ENCODE measurements at places on chromosomes 2 and 18.

DNA sequence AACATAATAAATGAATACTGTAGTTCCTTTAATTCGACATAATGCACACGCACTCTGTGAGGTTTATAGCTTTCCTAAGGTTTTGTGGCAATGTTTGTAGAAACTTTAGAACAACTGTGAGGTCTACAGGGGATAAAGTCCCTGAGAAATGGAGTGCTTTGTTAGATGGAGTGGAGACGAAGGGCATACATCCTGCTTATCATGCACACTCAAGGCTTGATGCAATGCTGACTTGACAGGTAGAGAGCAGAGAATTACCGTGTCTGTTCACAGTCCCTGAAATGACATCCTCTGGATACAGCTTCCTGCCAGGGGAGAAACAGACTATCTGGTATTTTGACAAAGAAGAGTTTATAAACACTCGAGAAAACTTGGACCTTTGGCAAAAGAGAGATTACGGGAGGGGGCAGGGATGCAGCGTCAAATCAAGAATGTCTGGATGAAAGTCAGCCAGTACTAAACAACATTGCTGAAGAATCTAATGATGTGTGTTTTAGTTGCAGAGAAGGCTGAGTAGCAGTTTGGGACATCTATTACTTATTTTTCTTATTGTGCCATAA lies 766.9 kb upstream of the ZEB2 start:
- DNase-seq: no peak

- DNase-seq: no peak
Observed at GRCh38 chr2:113978524-113979190, 88.8 kb downstream of the ACTR3 start.

- DNase-seq: no peak
Observed at GRCh38 chr2:198289811-198290210, 485.4 kb downstream of the PLCL1 start.

GRCh38 chr2:187124529-187124928 lies 275.6 kb upstream of the ZSWIM2 start:
- no peak for DNase-seq

DNA sequence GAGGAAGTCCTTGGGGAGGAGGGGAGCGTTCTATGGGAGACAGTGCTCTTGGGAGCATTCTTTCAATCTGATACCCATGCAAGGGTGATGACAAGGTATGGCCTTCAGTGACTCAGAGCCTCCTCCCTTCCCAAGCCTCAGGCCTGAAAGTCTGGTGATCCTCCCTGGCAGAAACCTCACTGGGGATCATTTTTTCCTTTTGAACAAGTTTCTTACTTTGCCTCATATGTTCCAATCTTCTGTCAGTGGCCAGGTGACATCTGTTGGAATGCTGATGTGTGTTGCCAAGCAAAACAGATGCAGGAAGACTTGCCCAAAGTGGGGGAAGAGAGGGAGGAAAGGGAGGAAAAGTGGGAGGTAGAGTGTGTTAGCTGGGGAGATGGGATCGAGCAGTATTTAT lies 224.8 kb downstream of the NEDD4L start:
- no peak for DNase-seq

DNA sequence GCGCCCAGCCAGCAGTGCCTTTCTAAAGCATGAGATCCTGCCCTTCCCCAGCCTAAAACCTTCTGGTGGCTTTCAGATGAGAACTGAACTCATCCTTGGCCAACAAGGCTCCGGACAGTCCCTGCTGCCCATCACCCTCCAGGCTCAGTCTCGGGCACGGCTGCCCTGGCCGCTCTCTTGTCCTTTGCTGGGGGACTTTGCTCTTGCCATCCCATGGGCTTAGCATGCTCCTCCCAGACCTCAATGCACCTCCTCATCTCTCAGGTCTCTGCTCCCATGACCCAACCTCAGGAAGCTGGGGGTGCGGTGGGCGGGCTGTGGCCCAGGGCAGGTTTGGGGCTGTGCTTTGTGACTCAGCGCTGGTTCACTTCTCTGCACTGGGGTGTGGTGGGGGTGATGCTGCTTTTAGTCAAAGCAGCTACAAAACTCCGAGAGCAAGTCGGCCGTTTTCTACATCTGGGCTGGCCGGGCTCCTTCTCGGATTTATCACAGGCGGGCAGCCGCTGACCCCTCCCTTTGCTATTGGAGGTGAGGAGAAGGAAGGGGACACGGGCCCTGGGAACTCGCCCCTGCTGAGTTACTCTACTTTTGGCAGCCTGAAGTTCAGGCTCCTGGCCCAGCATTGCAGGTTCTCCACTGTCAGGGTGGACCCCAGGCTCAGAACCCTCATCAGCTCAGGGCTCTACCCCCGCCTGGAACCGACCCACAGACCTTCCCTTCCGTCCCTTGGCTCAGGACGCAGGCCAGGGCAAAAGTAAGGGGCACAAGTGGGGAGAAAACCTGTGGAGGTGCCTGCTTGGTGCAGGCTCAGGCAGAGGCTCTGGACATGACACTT lies 90.6 kb upstream of the TAF1B start:
- DNase-seq: peak; percentile 32

- no peak for DNase-seq
Observed at GRCh38 chr2:3476985-3477327, 42.4 kb downstream of the ADI1 start.

DNA sequence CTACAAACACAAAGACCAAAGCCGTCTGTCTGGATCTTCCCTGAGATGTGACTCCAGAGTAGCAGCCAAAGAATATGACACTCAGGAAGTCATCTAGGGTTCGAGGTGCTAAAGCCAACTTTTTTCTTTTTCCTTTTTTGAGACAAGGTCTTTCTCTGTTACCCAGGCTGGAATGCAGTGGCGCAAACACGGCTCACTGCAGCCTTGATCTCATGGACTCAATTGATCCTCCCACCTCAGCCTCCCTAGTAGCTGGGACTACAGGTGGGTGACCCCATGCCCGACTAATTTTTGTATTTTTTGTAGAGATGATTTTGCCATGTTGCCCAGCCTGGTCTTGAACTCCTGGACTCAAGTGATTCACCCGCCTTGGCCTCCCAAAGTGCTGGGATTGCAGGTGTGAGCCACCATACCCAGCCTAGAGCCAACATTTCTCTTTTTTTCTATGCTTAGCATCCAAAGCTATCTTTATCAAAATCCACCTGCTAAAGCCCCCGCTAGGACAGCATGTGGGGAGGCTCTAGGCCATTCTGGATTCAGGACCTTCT lies 92.8 kb downstream of the TMEM17 start:
- no peak for DNase-seq

DNA sequence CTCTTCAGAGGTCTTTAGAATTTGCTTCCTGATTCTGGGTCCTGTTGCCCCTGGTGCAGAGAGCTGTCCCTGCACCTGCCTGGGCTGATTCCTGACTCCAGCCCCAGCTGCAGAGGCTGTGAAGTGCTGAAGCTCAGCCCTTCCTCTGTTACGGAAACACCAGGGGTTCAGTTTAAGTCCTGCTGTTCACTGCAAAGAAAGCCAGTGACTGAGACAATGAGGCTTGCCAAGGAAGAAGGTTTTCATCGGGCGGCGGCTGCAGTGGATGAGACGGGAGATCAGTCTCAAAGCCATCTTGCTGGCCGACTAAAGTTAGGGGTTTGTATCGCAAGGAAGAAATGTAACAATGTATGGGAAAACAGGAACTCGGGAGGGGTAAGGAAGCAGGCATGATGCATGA lies 142.4 kb upstream of the ZNF236 start:
- DNase-seq: no peak

DNA sequence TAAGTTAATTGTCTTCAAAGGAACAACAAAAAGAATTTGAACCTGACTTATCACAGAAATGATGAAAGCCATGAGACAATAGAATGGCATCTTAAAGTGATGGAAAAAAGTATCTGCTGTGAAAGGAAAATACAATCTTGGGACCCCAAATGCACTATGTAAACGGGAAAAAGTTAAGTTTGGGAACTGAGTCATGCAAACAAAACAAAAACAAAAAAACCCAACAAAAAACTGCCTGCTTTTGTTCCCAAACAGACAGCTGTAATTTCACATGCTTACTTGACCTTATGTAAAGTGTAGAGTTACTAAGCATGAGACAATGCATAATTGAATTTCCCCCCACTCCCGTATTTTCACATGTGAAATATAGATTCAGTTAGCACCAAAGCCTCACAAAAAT lies 122.1 kb upstream of the RBMS1 start:
- DNase-seq: no peak

DNA sequence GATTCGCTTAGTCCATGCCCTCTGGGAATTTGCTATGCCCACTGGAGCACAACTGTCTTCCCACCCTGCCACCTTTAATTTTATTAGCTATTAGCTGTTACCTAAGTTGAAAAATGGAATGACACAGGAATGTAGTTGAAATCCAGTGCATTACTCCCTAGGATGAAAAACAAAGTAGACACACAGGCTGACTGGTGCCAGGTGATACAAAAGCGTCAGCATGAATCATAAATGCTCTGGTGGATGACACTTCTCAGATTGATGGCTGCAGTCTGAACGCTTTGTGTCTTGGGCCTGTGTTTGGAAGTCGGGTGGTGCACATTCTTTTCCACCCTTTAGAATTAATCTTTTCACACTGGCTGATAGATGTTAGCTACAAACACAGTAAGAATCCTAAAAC lies 802.0 kb downstream of the DCC start:
- no peak for DNase-seq

- DNase-seq: no peak
Observed at GRCh38 chr18:28153485-28154065, 23.4 kb downstream of the CDH2 start.

- DNase-seq: no peak
Observed at GRCh38 chr18:78792736-78793135, 186.9 kb upstream of the SALL3 start.

DNA sequence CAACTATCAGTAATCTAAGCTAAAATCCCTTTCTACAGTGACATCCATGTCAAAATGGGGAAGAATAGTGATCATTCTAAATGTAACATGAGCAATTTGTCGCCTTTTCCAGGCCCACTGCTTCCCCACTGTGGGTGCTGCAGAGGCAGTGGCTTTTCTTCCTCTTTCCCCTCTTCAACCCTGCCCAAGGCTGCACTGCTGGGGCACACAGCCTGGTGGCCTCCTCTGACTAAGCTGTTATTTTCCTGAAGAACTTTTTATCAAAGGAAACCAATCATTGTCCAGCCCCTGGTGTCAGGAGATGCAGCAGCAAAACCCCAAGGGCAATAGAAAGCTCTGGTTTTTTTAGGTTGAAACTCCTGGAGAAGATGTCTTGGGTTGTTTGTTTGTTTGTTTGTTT lies 117.6 kb upstream of the KLF7 start:
- DNase-seq: no peak

GRCh38 chr18:46364048-46364447 lies 259.9 kb downstream of the HAUS1 start:
- DNase-seq: no peak

DNA sequence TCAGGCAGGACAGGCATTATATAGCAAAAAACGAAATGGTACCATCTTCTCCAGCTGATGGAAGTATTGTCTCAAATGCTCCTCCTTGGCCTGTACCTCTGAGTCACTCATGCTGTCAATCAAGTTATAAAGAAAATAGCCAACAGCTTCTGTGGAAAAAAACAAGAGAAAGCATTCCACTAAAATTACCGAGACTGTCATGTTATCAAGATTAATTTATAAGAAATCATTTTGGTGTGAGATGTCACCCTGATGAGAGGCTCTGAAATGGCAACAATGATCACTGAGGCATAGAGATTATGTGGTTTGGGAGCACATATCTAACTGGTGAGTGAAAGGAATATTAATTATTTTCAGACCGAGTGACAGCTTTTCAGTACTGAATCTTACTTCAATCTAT lies 47.4 kb downstream of the LRPPRC start:
- DNase-seq: no peak

- no peak for DNase-seq
Observed at GRCh38 chr2:64323197-64323596, 130.8 kb upstream of the LGALSL start.

DNA sequence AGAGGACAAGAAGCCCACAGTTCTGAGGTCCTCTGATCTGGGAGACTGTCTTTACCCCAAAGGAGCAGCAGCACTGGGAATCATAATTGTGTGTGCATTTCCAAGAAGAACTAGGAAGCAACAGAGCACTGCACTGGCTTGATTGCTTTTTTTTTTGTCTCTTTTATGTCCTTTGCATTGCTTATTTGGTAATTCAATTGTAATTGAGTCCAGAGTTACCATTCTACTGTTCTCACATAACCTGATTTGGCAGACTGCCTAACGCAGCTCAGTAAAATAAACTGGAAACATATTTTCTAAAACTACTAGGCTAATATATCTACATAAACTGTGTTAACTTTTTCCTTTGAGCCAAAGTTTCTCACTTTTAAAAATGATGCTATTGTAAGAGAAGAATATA lies 190.3 kb upstream of the SLC8A1 start:
- no peak for DNase-seq

GRCh38 chr2:130150181-130151144 lies 5.6 kb upstream of the CCDC74B start:
- no peak for DNase-seq

DNA sequence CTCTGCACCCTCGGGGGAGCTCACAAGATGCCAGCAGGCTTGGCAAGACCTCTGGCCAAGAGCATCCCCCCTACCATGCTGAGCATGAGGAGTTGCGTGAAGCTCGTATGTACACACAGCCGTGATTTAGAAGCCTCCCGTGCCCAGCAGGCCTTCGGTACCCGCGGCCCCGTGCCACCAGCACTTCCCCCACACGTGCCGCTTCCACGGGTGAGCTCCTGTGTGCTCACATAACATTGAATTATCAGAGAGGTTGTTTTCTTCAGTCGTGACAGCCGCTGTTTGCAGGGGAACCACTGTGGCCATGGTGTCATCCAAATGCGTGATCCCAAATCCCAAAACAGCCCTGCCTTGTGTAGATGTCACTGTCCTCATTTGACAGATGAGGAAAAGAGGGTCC lies 53.2 kb downstream of the GBX2 start:
- no peak for DNase-seq

DNA sequence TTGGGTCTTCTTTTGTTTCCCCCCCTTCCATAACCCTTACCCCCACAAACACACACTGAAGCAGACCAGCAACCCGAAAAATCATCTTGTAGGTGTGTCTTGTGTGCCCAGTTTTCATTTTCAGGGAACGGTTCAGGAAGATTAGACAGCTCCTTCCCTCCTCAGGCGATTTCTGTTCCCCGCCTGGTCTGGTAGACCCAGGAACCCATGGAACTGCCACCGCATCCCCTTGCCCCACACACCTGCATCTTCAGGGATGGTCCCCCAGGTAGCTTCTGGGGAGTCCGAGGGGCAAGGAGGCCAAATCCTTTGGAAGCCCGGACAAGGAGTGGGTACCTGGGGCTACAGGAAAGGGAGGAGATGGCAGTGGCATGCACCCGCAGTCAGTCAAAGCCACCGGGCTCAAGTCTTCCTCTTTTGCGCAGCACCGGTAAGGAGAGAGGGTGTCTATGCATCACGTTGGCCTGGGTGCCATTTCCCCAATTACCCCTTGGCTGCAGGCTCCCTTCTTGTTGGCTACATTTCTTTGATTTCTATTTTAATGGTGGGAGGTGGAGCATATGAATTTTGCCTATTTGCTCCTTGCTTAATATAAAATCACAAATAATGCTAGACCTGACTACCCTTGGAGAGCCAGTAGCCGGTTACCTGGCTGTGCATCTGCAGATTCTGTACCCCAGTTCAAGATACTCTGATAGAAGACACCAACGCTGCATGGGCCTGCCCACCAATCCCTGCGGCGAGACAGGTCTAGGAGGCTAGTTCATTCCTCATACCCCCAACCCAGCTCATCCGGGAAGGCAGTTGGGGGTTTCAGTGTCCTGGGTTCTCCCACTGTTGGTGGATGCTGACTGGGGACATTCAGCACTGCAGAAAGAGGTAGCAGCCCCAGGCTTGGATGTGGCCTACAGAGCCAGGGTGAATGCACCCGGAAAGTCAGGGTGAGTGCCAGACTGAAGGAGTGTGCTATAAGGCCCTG lies 30.0 kb upstream of the ATP6V1B1 start:
- DNase-seq: no peak

Measured in AG04450 (cell line).